Activated CD4-positive, alpha-beta T cell treated with anti-CD3 and anti-CD28 coated beads for 24 hours (primary cell): ENCODE measurements at places on chromosomes 1 and 21.

DNA sequence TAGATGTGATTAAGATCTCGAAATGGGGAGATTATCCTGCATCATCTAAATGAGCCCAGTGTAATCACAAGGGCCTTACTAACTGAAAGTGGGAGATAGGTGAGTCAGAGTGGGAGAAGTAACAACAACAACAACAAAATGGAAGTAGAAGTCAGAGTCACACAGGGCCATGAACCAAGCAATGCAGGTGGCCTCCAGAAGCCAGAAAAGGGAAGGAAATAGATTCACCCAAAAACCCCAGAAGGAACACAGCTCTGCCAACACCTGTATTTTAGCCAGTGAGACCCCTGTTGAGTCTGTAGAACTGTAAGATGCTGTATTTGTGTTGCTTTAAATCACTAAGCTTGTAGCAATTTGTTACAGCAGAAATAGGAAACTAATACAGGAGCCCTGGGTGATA lies 4.1 kb downstream of the TAGLN2 start:
- DNase-seq: no peak

- DNase-seq: no peak
Observed at GRCh38 chr1:69070660-69071373, 496.9 kb upstream of the LRRC7 start.

GRCh38 chr1:168608796-168609715 lies 32.7 kb downstream of the XCL1 start:
- DNase-seq: no peak

- DNase-seq: no peak
Observed at GRCh38 chr1:233172201-233172600, 123.3 kb downstream of the PCNX2 start.

DNA sequence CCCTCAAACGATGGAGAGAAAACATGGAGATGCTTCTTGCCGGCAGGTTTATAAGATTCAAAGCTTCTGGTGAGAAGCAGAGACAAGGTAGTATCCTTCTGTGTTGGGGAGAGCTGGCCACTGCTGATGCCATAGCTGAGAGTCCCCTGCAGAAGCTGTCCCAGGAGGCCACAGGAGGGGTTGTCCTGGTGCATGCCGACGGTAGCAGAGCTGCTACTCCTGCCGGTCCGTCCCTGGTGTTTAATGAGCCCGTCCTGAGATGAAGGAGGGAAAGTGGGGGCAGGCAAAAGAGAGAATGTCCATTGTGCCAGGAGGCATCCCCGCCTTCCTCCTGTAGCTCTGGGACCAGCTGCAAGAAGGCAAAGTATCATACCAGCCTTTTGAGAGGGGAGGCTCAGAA lies 10.4 kb upstream of the C2CD2 start:
- no peak for DNase-seq

- DNase-seq: no peak
Observed at GRCh38 chr1:67626861-67627235, 58.2 kb upstream of the GADD45A start.

GRCh38 chr1:30144831-30145230 lies 578.6 kb downstream of the MATN1 start:
- no peak for DNase-seq

DNA sequence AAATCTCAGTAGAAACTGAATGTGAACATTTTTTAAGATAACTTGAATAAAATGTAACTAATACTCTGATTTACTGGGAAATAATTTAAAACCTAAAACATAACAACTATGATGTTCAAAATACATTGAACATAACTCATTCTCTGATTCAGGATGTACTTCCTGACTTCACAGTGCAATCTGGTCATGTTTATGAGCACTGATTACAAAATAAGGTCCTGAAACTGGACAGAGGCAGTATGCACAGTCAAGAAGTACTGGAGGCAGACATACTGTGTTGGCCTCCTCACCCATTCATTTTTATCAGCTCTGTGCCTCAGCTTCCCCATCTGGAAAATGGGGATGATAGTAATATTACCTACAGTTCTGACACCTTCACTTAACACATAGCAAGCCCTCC lies 651.3 kb downstream of the PTPRC start:
- no peak for DNase-seq

- no peak for DNase-seq
Observed at GRCh38 chr1:190747704-190748103, 270.0 kb upstream of the BRINP3 start.

GRCh38 chr21:27505516-27505915 lies 538.6 kb upstream of the ADAMTS5 start:
- no peak for DNase-seq

GRCh38 chr1:246492611-246493245 lies 14.4 kb downstream of the SMYD3 start:
- peak; percentile 25 for DNase-seq

GRCh38 chr1:210565306-210565705 lies 236.6 kb downstream of the HHAT start:
- DNase-seq: no peak

DNA sequence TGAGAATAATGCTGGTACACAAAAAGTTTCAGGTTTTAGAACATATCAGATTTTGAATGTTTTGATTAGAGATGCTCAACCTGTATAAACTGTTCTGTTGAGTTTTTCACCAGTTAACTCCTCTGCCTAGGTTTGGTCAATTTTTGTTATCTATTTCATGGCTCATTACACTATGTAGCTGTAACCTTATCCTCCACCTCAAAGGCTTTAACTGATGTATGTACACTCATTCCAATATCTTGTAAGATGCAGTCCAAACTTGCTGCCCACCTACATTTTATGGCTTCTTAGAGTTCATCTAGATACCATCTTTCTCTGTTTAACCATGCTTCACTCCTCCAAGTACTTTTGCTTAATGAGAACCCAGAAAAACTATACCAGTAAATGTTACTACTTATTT lies 107.8 kb downstream of the EIF4G3 start:
- DNase-seq: no peak

GRCh38 chr1:78289603-78290002 lies 201.2 kb upstream of the PTGFR start:
- DNase-seq: no peak

DNA sequence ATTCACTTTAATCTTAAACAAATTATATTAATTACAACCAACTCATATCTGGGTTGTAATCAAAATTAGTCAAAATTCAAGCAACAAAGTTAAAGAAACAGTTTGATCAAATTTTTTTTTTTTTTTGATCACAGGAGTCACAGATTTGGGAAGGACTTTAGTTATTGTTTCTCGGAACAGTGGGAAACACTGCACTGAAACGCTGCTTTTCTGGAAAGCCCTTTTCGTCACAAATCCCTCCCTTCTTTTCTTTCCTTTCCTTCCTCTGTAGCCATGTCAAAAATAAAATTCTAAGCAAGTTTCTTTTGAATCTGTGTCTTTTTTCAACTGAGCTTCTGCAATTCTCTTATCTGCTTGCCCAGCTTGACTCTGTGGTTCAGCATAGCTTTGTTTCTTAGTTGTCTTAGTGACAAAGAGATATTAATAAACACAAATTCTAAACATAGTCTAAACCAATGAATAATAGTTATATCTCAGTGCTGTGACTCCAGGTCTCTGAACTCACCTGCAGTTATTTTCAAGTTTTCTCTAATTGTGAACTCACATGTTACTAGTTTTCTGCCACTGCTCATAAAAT lies 53.8 kb downstream of the PTGS2 start:
- no peak for DNase-seq

- DNase-seq: no peak
Observed at GRCh38 chr21:41989698-41990097, 20.5 kb downstream of the ZBTB21 start.

DNA sequence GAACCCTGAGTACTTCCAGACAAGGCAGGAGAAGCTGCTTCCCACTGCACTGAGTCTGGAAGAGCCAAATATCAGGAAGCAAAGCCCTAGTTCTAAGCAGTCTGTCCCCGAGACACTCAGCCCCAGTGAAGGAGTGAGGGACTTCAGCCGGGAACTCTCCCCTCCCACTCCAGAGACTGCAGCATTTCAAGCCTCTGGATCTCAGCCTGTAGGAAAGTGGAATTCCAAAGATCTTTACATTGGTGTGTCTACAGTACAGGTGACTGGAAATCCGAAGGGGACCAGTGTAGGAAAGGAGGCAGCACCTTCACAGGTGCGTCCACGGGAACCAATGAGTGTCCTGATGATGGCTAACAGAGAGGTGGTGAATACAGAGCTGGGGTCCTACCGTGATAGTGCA lies 33.1 kb upstream of the VAMP3 start:
- no peak for DNase-seq

- peak; percentile 10 for DNase-seq
Observed at GRCh38 chr1:214332946-214333798, 52.2 kb downstream of the SMYD2 start.

GRCh38 chr1:112743174-112744008 lies 28.3 kb upstream of the PPM1J start:
- DNase-seq: no peak

DNA sequence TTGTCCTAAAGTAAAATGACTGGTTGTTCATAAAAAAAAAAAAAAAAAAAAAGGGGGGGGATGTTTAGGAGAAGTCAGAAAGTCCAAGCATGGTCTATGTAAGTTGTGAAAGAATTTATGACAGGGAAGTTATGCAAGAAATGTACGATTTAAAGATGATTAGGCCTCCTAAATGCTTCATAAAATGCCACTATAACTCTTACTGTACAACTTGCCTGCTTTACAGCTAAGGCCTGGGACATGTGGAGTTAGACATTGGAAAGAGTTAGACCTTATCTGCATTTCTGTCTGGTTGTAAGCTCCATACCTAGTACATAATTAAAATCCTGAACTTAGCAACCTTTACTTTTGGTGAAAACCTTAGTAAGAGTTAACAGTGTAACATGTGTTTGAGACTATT lies 150.0 kb downstream of the TPR start:
- DNase-seq: no peak

- DNase-seq: no peak
Observed at GRCh38 chr1:55276671-55277376, 61.7 kb upstream of the USP24 start.

- no peak for DNase-seq
Observed at GRCh38 chr1:178335426-178335825, 161.3 kb downstream of the CLEC20A start.

DNA sequence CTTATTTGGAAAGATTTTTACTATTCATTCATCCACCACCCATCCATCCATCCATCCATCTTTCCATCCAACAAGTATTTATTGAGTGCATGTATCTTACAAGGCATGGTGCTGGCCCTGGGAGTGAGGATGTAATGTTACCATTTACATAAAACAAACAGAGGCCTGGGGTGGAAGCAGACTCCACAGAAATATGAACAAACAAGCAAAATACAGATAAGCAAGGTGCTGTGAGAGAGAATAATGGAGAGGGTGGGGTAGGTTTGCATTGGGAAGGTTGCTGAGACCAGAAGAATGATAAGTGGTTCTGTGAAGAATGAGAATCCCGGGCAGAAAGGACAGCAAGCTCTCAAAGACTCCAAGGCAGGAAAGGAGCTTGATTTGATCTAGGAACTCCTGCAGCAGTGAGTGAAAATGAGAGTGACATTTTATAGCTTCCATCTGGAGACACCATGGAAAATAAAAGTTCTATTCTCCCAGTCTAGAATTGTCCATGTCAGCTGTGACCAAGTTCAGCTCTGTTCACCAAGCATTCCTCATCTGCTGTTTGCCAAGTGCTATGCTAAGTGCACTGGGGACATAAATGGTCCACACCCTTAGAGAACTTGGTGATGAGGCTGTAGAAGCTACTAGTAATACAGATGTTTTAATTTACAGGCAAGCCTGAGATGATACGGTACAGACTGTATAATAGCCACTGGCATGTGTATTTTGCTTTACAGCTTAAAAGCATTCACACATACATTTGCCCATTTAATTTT lies 75.3 kb downstream of the PEX14 start:
- DNase-seq: no peak

- peak; percentile 94 for DNase-seq
Observed at GRCh38 chr1:154627257-154628120, 19.5 kb upstream of the ADAR start.

- DNase-seq: no peak
Observed at GRCh38 chr1:52629325-52629643, 3.7 kb upstream of the SHISAL2A start.

GRCh38 chr1:87644579-87645190 lies 316.0 kb downstream of the LMO4 start:
- DNase-seq: no peak

- DNase-seq: peak; percentile 7
Observed at GRCh38 chr1:35505911-35506798, 51.0 kb downstream of the KIAA0319L start.

DNA sequence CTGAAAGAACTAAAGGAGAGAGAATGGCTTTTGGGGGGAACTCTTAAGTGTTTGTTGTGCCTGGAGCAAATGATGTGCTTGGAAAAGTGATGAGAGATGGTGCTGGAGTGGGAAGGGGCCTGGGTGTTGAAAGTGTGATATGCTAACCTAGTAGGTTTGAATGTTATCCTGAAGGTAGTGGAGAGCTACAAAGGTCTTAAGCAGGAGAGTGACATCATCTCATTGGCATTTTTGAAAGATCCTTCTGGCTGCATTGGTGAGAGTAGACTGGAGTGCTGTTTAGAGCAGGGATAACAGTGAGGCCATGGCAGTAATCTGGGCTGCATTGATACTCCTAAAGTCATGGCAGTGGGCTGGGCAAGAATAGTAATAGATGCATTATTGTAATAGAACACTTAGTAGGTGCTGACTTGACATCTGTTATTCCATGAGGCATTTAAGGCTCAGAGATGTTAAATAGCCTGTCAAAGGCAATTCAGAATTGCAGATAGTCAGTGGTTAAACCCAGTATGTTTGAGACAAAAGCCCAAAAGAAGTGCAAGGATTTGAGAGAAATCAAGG lies 44.5 kb downstream of the MDM4 start:
- DNase-seq: no peak

DNA sequence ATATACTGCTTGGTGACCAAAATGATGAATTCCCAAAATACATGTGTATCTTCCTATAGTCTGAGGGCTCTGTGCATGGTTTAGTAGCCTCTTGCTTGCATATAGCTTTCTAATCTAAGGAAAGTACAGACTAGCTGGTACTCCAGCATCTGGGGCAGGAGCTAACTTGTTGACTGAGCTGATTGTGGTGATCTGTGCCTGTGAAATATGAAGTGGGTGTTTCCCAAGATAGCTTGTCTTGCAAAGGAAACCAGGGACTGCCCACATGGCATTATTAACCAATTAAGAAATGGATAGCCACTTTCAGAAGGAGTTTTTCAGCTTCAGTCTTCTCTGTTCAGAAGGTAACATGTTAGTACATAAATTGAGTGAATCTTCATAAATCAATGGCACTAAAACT lies 219.8 kb downstream of the NEGR1 start:
- DNase-seq: no peak
